Cardiac muscle cell (in vitro differentiated cells and primary cell): ENCODE measurements at places on chromosomes 5 and 9. TPM values are rescaled to one million over a fixed set of nuclear protein-coding genes. Genes with fewer than 3 reads are reported as not detected.

Gene TAF7
- total RNA-seq, result 93.8 and 124 TPM in 2 replicates

GRCh38 chr5:176774216-176775171, 35.9 kb upstream of the UNC5A start:
- DNase-seq, result no peak

- DNase-seq, result peak; percentile 29
Observed at GRCh38 chr9:69546265-69546664, 125.9 kb downstream of the APBA1 start.

DNA sequence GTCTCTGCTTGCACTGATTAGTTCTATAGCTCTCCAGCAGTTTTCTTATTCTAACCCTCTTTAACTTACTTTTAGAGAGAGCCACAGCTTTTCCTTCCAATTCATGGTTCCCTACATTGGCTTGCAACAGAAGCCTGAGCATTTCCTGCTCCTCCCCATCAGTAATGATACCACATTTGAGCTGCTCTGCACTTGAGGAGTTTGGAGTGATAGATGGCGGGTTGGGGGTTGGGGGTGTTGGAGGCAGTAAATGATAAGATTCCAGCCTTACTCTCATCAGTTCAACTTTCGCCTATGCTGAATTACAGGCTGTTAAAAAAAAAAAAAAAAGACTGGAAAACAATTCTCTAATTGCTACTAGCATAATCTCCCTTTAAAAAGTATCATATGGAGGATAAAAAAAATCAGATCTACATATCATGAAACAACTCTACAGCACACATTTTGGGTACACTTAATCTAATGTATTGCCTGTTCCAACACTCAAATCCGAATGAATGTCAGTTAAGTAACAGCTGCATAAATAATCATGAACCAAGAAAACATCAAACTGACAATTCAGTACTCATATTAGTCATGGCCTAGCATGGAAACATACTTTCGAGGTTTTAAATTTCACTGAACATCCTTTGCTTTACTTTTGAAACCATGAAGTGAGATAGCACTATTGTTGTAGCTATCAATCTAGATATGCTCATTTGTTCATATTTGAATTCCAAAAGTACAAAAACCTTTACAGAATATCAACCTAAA, 224.7 kb downstream of the NFIB start:
- peak; percentile 46 for DNase-seq
